ENCODE measurements at places on chromosomes 7 and 10.

- no peak for DNase-seq
Observed at GRCh38 chr10:133162178-133162909, 2.3 kb downstream of the KNDC1 start.

- DNase-seq, result no peak
Observed at GRCh38 chr7:101996876-101997275, 179.4 kb downstream of the CUX1 start.

DNA sequence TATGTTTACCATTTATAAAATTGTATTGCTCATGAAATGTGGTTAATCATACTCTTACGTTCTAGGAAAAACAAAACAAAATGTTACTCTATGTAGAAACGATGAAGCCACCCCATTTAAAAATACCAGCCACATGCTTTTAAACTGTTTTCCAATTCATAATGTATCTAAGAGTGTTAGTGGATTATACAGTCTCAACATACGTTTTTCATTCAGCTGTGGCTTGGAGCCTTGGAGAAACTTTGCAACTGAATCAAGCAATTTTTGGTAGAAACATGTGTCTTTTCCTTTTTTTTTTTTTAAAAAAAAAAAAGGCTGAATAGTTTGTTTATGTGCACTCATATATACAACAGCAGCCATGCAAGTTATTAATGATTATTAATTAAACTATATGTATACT is 378.0 kb upstream of the SEMA3D start:
- no peak for DNase-seq

- peak; percentile 77 for DNase-seq
Observed at GRCh38 chr10:75042292-75042974, 69.0 kb upstream of the SAMD8 start.

DNA sequence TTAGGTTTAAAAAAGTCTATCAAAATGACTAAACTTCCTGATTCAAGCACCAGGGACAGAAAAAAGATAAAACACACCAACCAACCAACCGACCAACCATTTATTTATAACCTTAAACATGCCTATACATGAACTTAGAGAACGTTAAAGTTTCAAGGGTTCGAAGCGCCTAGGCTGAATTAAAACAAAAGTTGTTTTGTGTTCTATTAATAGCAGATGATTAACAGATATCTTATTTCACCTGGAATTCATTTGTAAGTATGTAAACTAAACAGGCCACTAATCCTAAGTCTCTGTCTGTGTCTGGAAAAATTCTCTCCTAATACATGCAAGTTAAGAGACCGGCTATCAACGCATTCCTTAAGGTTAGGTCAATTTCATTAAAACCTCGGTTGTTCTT is 1.4 kb downstream of the BAIAP2L1 start:
- DNase-seq, result peak; percentile 66

DNA sequence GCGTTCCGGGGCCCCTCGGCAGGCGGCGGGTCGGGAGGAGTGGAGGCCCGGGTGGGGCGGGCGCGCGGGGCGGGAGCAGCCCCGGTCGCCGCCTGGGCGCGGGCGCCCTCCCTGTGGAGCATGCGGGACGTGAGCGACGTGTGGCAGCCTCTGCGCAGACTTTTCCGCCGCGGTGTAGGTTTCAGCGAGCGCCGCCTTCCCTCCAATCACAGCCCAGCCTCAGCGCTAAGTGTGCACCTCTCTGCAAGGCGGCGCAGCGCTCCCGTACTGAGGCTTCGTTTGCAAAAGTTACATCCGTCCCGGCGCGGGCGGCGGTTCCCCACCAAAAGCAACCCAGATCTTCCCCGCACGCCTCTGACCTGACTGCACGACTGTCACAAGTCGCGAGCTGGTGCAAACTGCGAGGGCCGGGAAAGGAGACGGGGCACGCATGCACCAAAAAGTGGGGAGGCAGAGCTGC is 1.2 kb upstream of the PFKFB3 start:
- DNase-seq, result peak; percentile 64

GRCh38 chr10:23363793-23364135 is 19.2 kb upstream of the C10orf67 start:
- no peak for DNase-seq

DNA sequence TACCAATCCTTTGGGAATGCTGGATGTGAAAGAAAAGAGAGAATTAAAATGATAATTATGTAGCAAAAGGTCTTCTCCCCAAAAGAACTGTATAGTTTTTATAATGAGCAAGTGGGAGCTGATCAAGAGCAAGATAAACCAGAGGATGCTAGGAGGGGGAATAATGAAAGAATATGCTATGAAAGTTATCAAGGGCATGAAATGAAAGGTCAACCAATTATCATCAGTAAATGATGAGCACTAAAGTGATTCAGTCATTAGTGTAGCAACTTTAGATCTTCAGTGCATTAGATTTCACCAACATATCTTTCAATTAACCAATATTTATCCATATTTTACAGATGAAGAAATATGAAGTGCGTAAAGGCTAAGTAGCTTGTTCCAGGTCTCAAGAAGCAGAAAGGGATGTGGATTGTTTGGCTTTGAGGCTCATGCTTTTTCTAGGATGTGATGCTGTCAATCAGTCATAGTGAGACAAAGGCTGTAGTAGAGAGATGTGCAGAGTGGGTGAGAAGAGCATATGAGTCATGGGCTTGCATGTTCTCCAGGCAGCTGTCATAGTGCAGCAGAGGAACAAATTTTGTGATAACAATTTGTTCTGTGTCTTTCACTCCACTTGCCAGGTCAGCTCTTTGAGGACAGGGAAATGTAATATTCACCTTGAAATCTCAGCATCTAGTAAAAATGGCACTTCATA is 5.7 kb upstream of the OR2F2 start:
- DNase-seq, result peak; percentile 63

GRCh38 chr10:34075254-34075926 is 739.7 kb downstream of the PARD3 start:
- no peak for DNase-seq

- DNase-seq, result no peak
Observed at GRCh38 chr7:46454816-46455215, 533.7 kb upstream of the IGFBP3 start.

DNA sequence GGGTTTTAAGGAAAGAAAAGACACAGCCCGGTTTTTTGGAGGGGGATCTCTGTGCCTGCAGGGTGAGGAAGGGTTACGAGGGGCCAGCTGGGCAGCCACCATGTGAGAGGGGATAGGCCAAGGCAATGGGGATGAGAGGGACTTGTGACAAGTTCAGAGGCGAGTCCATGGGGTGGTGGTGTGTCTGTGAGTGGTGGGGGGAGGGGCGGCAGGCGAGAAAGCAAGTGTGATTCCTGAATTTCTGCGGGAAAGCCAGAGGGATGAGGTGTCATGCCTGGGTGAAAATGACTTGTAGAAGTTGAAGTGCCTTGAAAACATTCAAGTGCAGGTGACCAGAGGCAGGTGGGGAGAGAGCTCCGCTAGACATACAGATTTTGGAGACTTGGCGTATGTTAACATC is 61.0 kb upstream of the RNF32 start:
- DNase-seq, result no peak

- no peak for DNase-seq
Observed at GRCh38 chr7:32167815-32168214, 97.6 kb upstream of the PDE1C start.

GRCh38 chr10:753530-753929 is 64.1 kb upstream of the DIP2C start:
- no peak for DNase-seq

DNA sequence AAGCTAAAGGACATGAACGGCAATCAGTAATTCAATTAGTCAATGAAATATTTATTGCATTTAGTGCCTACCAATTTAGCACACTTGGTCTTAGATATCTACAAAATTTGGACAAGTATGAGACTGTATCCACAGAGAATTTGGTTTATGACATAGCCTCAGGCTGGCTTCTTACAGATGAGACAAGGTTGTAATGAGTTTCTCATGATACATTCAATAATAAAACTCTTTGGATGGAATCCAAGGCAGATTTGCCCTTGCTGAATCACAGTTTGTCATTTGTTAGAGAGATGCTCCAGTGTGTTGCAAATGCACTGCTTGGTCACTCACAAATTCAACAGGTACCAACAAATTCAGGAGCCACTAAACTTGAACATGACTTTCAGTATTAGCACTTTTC is 162.5 kb downstream of the GPR37 start:
- peak; percentile 6 for DNase-seq

- DNase-seq, result no peak
Observed at GRCh38 chr10:128622706-128623105, 496.5 kb upstream of the MKI67 start.

GRCh38 chr10:63441404-63441803 is 24.4 kb downstream of the JMJD1C start:
- no peak for DNase-seq

- DNase-seq, result no peak
Observed at GRCh38 chr10:130111852-130112180, 1.2 kb upstream of the C10orf143 start.

- no peak for DNase-seq
Observed at GRCh38 chr7:91651986-91652385, 228.5 kb downstream of the MTERF1 start.

- DNase-seq, result no peak
Observed at GRCh38 chr7:14083761-14084160, 94.3 kb upstream of the ETV1 start.

GRCh38 chr10:13701157-13701919 is 114.6 kb downstream of the PRPF18 start:
- no peak for DNase-seq

- DNase-seq, result no peak
Observed at GRCh38 chr10:101772017-101772894, 3.7 kb downstream of the FGF8 start.

DNA sequence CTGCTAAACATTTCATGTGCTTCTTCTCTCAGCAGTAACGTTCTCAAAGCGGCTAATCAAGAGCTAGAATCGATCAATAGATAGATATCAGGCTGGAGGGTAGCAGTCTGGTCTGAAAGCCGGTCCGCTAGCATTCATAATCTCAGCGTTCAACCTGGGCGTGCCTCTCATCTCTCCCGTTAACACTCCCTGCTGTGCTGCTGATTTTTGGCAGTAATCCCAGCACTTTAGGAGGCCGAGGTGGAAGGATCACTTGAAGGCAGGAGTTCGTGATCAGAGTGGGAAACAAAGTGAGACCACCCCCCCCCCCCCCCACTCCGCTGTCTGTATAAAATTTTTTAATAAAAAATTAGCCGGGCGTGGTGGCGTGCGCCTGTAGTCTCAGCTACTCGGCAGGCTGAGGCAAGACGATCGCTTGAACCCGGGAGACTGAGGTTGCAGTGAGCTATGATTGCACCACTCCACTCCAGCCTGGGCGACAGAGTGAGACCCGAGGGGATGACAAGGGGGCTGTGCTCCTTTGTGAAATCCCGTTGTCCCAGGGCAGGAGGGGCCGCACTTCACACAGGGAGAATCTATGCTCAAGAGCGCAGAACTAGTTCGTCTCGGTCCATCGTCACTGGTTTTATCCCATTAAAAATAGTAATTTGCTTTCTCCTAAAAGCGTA is 624 bp upstream of the CEP55 start:
- no peak for DNase-seq

DNA sequence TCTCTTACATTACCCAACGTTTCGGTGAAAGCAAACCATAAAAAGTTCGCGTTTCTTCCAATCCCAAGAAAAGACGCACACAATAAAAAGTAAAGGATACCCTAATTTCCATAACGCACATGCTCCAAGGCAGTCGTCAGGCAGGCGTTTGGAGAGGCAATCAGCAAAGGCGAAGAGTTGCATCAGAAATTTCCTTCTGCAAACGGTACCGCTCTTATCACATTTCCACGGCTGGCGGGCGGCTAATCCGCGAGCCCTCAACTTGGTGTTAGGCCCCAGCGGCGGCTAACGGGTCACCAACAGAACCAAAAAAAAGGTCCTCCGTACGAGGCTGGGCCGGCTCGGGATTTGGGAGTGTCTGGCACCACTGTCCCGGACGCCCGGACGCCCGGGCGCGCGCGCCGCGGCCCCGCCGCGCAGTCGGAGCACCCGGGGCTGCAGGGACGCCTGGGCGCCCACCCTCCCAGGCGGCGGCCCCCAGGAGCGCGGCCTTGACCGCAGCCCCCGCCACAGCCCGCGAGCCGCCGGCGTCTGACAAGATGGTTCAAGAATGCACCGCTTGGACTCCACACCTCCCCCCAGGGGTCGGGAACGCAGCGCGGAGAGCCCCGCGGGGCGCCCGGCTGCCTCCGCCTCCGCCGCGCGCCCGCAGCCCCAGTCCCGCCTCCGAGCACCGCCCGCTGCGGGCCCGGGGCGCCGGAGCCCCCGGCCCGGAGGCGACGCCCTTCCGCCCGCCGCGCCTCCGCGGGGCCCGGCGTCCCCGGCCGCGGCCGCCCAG is 9.8 kb upstream of the GRB10 start:
- DNase-seq, result peak; percentile 75

DNA sequence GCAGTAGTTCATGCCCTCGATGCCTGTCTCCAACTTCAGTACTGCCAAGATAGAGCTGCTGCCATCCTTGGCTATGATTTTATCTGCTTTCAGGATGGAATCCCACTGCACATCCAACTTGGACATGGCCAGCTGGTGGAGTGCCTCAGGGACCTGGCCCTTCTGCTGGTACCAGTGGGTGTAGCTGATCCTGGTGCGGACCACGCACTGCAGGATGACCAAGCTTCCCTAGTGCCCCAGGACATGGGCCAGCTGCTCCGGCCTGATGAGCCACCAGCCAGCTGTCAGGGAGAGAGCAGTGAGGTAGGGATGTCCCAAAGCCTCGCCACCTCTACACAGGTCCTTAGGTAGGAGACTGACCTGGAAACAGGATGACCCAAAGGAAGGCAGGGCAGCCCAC is 49.0 kb upstream of the TARP start:
- DNase-seq, result no peak

GRCh38 chr10:5595994-5596471 is 70.4 kb downstream of the ASB13 start:
- peak; percentile 93 for DNase-seq

DNA sequence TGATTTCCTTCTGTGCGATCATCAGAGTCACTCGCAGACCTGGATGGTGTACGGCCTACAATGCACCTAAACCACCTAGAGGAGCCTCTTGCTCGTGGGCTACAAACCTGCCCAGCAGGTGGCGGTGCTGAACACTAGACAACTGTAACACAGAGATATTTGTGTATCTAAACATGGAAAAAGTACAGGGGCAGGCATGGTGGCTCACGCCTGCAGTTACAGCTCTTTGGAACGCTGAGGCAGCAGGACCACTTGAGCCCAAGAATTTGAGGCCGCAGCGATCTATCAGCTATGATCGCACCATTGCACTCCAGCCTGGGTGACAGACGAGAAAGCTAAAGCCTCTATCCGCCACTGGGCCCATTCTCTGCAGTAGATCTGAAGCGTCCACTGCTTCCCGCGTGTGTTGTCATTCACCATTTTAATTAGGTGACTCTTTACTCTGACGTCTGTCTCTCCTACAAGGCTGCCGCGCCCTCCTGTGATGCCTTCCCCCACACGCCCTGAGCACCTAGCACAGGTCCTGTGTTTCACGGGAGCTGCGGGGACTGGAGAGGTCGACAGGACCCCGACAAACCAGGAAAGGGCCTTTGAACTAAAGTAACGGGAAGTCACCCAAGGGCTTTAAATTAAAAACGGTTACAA is 774 bp downstream of the TUBGCP2 start:
- peak; percentile 71 for DNase-seq

DNA sequence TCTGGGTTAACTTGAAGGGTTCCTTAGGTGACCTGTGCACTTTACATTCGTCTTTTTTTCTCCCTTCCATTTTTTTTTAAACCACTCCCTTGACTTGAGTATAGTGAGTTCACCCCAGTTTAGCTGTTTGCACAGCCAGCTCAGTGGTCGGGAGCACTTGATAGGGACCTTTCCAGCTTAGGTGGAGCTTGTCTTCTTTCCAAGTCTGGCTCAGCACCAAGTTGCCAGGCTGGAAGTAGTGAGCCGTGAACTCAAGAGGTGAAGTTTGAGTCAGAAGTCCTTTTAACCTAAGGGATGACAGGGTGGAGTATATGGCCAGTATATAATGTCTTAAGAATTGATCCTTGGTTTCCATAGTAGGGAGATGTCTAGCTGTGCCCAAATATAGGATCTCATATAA is 7.2 kb downstream of the DNAH11 start:
- no peak for DNase-seq

GRCh38 chr10:76297780-76298281 is 866.4 kb downstream of the LRMDA start:
- DNase-seq, result no peak
